Activated effector memory CD4-positive, alpha-beta T cell treated with Interleukin-2 at 50 U/mL for 16 hours (primary cell): ENCODE measurements at places on chromosomes 11 and 22.

- DNase-seq: no peak
These were observed 1.6 kb downstream of the HNRNPUL2 start for GRCh38 chr11:62725646-62726045.

GRCh38 chr11:2529173-2529572 lies 84.4 kb downstream of the KCNQ1 start:
- DNase-seq: no peak

GRCh38 chr11:9037046-9037780 lies 33.4 kb upstream of the NRIP3 start:
- DNase-seq: no peak

- no peak for DNase-seq
These were observed 591.2 kb downstream of the OPCML start for GRCh38 chr11:132941024-132941646.

DNA sequence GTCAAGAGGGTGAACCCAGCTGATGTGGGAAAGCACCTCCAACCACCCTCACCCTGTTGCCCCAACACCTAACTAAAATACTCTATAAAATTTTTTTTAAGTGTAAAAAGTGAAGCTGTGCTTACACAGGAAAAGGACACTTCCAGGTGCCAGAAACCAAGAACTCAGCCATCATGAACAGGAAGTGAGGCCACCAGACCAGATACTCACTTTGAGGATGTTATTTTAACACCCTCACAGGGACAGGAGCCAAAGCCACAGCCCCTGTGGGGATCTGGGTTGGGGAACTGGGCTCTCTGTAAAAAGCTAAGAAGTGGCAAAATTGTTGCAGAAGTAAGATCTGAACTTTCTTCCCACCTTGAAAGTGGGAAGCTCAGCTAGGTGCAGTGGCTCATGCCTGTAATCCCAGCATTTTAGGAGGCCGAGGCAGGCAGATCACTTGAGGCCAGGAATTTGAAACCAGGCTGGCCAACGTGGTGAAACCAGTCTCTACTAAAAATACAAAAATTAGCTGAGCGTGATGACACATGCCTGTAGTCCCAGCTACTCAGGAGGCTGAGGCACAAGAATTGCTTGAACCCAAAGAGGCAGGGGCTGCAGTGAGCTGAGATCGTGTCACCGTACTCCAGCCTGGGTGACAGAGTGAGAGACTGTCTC lies 3.8 kb downstream of the RSPH14 start:
- peak; percentile 26 for DNase-seq

DNA sequence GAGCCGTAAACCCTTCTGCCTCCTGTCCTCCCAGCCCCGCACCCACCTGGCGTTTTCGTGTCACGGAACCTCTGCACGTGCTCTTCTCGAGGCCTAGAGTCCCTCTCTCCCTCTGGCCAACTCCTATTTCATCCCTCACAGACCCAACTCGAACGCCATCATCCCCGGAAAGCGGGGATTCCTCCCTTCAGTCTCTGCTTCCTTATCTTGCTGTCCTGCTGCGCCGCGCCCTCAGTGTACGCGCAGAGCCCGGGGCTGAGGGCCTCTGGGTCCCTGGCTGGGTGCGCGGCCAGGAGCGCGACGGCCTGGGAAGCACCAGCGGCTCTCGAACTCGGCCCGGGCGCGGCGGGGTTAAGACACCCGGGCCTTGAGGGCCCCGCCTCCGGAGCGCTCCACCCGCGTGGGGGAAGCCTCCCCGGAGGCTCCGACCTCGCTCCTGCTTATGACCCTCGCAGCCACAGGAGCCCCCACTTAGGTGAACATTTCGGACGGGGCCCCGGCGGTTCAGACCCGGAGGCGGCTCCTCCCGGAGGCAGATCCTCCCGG lies 398 bp upstream of the ATG16L2 start:
- no peak for DNase-seq

GRCh38 chr11:134401825-134402809 lies 9.9 kb downstream of the B3GAT1 start:
- DNase-seq: no peak

DNA sequence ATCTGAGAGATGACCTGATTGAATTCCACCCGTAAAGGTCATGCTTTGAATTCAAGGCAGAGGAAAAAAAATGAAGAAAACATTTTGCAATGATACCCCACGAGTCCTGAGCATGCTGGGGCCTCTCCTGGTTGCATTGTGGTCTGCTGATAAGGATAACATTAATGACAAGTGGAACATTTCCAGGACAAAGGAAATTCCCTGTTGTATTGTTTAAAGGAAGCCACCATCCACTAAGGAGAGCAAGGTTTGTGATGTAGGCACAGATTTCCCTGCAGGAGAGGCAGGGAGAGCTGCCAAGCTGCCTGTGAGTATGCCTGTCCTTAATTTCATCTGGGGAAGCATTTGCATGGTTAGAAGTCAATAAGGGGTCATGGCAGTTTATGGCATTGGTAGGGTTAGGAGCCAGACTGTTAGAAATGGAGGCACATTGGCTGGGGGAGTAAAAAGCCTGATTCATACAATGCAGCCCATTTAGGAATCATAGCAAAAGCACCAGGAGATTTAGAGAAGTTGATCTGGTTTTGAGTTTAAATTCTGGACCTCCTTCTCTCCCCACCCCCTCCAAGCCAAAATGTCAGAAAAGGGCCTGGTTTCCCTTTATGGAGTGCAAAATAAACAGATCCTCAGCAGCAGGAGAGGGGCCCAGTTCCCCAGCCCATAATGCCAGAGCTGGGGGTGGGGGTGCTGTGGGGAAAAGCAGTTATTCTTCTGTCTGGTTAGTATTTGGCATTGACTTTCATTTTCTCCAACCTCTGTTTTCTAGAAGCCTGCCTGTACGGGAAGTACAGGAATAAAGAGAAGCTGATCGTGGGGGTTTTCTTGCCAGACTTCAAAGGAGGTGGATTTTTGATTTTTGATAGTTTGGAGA lies 22.1 kb downstream of the FLI1 start:
- no peak for DNase-seq

GRCh38 chr22:42314709-42315391 lies 44.4 kb upstream of the TCF20 start:
- no peak for DNase-seq

DNA sequence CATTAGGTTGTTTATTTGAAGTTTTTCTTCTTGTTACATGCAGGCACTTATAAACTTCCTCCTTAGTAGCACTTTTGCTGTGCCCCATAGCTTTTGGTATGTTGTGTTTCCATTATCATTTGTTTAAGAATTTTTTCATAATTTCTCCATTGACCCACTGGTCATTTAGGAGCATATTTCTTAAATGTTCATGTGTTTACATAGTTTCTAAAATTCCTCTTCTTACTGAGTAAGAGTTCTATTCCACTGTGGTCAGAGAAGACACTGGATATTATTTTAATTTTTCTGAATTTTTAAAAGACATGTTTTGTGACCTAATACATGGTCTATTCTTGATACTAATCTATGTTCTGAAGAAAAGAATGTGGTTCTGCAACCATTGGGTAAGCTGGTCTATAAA lies 333.0 kb downstream of the DDX10 start:
- no peak for DNase-seq

DNA sequence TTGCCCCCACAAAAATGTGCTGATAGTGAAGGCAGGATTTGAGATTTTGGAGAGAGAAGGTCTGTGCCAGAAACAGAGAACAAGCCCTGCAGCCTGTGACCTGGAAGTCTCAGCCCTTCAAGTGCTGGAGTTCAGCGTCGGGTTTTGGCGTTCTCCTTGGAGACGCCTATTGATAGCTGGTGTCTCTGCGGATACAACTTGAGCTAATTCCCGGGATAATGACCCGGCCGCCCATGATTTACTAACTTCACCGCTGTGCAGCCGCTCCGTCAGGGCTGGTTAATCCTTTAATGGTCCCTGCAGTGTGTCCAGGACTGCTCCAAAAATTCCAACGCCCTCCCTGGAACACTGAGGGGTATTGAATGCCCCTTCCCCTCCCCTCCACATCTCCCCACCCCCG lies 76.6 kb downstream of the WT1 start:
- no peak for DNase-seq

DNA sequence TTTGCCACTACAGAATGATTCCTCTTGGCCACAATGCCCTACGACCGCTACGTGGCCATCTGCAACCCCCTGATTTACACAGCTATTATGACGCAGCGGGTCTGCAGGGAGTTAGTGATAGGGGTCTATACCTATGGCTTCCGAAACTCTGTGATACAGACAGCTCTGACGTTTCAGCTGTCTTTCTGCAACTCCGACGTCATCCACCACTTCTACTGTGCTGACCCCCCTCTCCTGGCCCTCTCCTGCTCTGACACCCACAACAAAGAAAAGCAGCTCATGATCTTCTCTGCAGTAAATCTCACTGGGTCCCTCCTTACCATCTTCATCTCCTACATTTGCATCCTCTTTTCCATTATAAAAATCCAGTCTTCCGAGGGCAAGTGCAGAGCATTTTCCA lies 52.3 kb upstream of the OR5P2 start:
- no peak for DNase-seq

DNA sequence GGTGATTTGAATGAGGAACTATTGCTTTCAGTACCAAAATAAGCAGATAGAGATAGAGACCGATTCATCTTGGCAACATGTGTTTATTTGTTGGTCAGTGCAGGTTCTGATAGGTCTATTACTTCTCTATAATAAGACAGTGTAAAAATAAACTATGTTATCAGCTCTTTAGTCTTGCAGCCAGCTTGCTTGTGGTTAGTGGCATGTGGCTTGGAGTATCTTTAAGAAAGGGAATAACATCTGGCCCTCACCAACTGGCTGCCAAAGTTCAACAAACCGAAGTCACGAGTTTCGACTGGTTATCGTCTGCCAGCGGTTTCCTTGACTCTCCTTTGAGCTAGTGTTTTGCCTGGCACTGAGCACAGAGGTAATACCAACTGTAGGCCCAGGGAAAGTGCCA lies 71.8 kb downstream of the CTTN start:
- no peak for DNase-seq

- no peak for DNase-seq
These were observed 271.7 kb upstream of the ZC3H12C start for GRCh38 chr11:109821511-109821910.

- no peak for DNase-seq
These were observed 127.3 kb upstream of the SEZ6L start for GRCh38 chr22:26041931-26042330.

- DNase-seq: no peak
These were observed 161.6 kb upstream of the BDNF start for GRCh38 chr11:27861706-27862430.

GRCh38 chr11:760236-760635 lies 13.0 kb downstream of the TALDO1 start:
- DNase-seq: no peak

GRCh38 chr11:35324183-35324886 lies 95.0 kb downstream of the SLC1A2 start:
- no peak for DNase-seq

DNA sequence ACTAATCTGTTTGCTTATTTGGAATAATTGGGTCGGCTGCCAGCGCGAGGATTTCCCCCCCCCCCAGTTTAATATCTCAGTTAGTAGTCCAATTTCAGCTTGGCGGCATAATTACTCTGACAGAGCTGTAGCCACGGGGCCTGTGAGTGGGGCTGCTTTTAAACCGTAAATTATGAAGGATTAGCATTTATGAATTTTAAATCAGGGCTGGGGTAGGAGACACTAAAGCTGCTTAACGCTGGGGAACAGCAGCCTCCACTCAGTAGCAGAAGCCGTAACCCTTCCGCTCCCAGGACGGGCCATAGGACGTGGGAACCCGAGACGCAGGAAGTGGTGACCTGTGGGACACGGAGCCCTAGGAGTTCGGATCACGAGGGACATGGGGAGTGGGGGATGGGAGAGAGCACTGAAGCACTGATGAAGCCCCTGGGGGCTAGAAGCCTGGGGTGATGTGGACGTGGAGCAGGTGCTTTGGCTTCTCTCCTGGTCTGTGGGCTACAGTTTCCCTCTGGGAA lies 66.2 kb upstream of the LMO1 start:
- DNase-seq: no peak

- DNase-seq: no peak
These were observed 156.4 kb downstream of the TTC17 start for GRCh38 chr11:43515090-43515489.
